ENCODE measurements at places on chromosomes 16 and 17. TPM values are rescaled to one million over a fixed set of nuclear protein-coding genes. Genes with fewer than 3 reads are reported as not detected.

Gene KIFC3
- total RNA-seq, result 74.4 TPM

Gene SNF8
- 126 TPM for total RNA-seq

Gene HSF4
- total RNA-seq, result 15.7 TPM

Gene HCFC1R1
- 79.3 TPM for total RNA-seq

Gene ITGB3
- 11.4 TPM for total RNA-seq

Gene ADAMTS18
- total RNA-seq, result not detected

Gene RPS2
- total RNA-seq, result 1,878 TPM

Gene TP53TG3C
- total RNA-seq, result not detected

Gene GPR179
- 0.56 TPM for total RNA-seq

GRCh38 chr17:19328441-19329061 is 34.0 kb downstream of the B9D1 start:
- no peak for DNase-seq

GRCh38 chr17:30586818-30587595 is 109.8 kb downstream of the GOSR1 start:
- no peak for DNase-seq

DNA sequence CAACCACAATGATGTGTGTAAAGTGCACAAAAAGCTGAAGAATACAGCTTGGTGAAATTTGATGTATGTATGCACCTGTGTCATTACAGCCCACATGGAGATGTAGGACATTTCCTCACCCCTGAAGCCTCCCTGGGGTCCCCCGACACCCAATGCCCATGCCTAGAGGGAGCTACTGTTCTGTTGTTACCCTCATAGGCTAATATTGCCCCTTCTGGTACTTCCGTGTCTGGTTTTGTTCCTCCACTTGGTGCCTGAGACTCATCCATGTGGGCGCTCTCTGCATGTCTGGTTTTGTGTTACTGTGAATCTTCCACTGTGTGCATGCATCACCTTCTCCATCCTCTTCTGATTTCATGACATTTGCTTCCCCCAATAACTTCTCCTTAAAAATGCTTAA is 18.6 kb downstream of the TNFRSF13B start:
- DNase-seq, result no peak

- DNase-seq, result no peak
Observed at GRCh38 chr17:51149163-51149562, 4.2 kb upstream of the NME1 start.

GRCh38 chr17:35796942-35797341 is 1.5 kb upstream of the MMP28 start:
- no peak for DNase-seq

DNA sequence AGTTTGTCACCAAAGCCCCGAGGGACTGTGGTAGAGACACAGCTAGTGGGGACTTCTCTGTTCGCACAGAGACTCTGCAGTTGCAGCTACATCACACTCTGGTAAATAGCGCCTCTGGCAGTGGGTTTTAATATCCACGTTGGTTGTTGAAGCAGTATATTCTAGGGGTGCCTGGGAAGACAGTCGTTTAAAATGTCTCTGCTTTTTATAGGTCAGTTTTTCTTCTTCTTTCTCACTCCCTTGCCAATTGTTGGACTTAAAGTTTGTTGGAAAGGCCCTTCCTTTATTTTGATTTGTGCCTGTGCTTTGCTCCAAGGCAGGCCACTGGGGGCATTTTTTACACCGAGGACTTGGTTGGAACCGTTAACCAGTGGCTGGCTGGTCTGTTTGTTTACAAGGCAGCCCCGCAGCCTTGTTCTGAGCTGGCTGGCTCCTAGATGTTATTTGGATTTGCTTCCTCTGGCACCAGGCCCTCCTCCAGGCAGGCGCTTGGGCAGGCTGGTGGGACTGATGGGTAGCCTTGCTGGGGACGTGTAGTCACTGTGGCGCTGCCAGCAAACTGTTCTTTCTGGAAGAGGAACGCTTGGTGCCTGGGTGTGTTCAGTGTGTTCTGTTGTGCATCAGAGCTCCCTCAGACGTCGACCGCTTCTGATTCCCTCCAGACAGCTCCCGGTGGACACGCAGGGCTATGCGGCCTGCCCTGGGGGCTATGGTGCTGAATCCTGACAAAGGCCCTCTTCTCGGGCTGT is 218.2 kb upstream of the CHMP6 start:
- DNase-seq, result no peak

- no peak for DNase-seq
Observed at GRCh38 chr16:86507173-86508027, 2.9 kb upstream of the FOXF1 start.

DNA sequence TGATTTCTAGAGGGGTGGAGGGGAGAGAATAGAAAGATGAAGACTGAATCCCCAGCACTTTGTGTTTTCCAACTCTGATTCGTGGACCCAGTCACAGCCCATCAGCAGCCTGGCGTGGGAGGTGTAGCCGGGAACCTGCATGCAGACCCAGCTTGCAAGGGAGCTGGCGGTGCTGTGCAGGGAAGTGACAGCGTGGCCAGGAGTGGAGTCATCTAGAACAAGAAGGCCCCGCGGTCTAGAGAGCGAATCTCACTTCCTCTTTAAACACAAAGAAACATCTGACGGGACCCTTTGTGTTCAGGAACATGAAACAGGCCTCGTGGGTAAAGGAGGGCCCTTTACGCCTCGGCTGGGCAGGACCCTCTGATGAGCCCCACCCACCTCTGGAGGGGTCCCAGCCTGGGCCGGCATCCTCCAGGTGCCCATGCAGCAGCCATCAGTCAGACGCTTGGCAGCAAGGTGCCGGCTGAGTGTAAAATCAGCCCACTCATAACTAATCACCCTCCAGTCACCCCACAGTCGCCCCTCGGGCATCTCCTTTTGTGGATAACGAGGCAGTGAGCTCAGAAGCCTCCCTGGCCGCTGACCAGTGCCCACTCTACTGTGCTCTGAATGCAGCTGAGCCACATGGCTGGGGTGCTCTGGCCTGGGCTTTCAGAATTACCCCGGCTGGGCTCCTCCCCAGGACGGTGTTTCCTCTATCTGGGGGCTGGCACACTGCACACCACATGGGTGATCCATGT is 4.4 kb downstream of the SNAI3 start:
- no peak for DNase-seq

GRCh38 chr17:51000835-51001638 is 119.6 kb downstream of the SPAG9 start:
- no peak for DNase-seq

DNA sequence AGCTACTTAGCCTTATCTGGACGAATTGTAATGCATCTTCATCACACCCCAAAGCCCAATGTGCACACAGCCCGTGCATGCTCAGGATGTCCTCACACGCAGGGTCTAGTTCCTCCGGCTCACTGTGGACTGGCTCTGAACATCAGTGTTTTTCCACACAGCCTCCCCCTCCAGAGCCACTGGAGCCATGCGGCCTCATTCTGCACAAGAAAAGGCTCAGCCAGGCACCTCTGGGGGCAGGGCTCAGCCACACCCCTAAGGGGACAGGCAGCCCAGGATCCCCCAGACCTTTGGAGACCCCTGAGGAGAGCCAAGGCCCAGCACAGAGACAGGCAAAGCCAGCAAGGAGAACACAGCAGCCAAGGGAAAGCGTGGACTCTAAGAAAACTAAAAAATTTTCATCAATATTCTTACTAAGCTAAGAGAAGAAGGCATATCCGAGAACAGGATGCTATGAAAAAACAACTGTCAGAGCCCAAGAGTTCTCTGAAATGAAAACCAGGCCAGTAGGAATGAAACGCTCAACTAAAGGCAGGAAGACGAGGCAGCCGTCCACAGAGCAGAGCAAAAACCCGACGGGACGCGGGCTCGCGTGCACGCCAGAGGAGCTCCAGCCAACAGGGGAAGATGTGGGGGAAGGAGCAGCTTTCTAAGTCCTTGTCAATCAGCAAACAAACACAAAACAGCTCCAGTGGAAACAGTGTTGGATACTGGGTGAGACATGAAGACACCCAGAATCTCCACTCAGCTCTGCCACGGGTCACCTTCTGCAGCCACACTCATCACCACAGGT is 34.5 kb downstream of the MAP1LC3B start:
- peak; percentile 47 for DNase-seq

- no peak for DNase-seq
Observed at GRCh38 chr16:68460067-68460466, 11.8 kb upstream of the SMPD3 start.

DNA sequence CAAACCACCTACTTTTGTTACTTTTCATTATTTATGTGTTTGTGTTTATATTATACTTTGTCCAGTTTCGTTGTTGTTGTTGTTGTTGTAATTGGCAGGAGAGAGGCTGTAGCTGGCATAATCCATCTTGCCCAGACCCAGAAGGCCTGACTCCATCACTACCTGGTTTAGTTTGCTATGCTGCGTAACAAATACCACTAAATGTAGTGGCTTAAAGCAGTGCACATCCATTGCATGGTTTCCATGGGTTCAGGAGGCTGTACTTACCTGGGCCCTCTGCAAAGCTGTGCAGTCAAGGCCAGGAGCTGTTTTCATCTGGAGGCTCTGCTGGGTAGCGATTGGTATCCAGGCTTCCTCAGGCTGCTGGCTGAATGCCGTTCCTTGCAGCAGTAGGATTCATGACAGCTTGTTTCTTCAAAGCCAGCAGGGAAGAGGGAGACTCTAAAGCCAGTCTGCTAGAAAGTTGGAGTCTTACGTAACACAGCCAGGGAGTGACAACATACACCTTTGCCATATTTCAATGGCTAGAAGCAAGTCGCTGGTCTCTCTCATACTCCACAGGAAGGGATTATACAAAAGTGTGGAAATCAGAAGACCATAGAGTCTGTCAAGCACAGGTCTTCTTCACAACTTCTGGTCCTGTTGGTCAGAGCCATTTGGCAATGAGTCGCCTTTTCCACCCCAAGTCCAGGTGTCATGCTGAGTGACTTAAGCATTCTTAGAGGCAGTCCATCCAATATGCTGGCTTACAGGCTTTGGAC is 41.1 kb downstream of the TNRC6C start:
- no peak for DNase-seq

GRCh38 chr17:50692448-50693035 is 15.2 kb downstream of the ANKRD40 start:
- no peak for DNase-seq

GRCh38 chr17:58402047-58402446 is 15.3 kb downstream of the RNF43 start:
- no peak for DNase-seq

DNA sequence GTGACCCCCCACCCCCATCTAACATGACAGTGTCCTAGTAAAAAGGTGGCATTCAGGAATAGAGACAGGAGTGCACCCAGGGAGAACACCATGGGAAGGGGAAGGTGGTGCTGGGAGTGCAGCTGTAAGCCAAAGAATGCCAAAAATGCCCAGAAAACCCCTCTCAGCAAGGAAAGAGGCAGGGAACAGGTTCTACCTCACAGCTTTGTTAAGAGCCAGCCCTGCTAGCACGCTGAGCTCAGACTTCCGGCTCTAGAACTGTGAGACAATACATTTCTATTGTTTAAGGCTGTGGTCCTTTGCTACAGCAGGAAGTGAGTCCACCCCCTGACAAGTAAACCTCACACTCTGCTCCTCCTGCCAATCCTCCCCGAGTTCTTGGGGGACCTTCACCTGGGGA is 302.4 kb upstream of the N4BP1 start:
- DNase-seq, result no peak

- no peak for DNase-seq
Observed at GRCh38 chr17:74126179-74126900, 77.1 kb upstream of the RPL38 start.
